Head of caudate nucleus (tissue), 42 donors: ENCODE measurements at places on chromosomes 5 and 9.
A peak's percentile ranks its signal among the peaks of the same experiment; 100 is the strongest.

GRCh38 chr5:172235132-172235780 lies 41.3 kb downstream of the EFCAB9 start:
- no peak for DNase-seq

DNA sequence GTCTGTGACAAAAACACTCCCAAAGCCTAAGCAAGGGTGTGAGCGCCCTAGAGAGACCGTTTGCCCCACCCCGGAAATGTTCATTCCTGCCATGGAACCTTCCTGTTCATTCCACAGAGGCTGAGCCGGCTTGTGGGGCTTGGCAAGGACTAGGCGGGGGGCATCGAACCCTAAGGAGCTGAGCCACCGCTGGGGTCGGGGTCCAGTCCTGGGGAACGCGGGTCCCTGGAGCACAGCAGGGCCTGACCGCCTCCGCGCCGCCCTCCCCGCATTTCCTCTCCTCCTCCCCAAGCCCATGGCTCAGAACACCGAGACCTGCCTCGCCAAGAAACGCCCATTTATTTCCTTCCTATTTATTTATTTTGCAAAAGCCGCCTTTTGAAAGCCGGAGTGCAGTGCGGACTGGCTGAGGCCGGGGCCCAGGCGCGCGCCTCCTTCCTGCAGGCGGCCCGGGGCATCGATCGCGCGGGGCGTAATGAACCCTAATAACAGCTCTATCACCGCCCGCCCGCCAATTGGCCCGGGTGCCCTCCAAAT lies 228.9 kb upstream of the IRX4 start:
- DNase-seq, result no peak

DNA sequence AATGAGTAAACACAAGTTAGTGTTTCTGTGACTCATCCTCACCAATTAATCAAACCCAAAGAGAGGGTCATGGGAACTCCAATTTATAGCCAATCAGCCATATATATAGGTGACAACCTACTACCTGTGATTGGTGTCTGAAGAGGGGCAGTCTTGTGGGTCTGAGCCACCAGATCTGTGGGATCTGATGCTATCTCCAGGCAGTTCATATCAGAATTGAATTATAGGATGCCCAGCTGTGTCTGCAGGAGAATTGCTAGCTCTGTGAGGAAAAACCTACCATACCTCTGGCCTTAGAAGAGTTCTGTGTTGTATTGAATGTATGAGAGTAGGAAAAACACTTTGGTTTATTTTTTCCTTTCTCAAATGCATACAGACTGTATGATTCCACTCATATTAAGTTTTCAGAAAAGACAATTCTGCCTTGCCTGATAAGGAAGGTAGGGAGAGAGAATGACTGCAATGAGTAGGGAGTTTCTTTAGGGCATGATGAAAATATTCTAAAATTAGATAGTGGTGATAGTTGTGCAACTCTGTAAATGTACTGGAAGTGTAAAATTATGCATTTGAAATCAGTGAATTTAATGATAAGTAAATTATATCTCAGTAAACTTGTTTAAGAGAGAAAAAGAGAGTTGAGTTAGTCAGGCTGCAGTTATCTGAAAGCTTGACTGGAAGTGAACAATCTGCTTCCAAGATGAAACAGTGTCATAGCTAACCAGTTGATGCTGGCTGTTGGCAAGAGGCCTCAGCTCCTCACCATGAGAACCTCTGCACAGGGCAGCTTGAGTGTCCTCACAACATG lies 274.9 kb downstream of the AUH start:
- DNase-seq, result no peak

DNA sequence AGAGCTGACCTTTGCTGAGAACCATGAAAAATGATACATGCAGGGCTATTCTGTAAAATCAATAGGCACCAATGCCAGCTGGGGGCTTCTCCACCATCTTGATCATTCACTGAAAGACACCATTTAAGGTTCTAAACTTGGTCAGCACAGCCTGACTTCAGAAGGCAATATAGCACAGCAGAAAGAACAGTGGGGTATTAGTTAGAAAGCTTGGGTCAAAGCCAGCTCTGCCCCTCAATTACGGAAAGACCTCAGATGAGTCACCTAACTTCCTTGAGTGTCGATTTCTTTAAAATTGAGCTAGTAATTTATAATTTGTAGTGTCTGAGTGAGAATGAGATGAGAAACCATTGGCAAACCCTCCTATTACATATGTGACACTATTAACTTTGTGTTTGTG lies 3.4 kb downstream of the TNC start:
- DNase-seq, result no peak

DNA sequence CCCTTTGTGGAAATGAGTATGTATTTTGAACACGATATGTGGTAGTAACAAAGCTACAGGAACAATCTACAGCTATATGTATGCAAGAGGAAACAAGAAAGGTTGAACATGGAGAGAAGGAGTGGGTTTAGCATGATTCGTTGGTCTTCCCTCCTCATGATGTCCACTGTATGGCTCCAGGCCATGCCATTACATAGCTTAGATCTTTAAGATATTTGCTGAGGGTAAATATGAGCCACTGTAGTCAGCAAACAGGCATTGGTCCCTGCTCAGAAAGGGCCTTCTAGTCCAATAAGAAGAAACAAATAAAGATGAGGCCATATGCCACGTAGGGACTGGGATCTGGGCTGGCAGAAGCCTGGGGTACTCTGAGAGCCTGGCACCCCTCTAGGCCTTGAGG lies 543.2 kb upstream of the SGCD start:
- no peak for DNase-seq

GRCh38 chr9:2635922-2636321 lies 14.3 kb downstream of the VLDLR start:
- DNase-seq, result no peak

DNA sequence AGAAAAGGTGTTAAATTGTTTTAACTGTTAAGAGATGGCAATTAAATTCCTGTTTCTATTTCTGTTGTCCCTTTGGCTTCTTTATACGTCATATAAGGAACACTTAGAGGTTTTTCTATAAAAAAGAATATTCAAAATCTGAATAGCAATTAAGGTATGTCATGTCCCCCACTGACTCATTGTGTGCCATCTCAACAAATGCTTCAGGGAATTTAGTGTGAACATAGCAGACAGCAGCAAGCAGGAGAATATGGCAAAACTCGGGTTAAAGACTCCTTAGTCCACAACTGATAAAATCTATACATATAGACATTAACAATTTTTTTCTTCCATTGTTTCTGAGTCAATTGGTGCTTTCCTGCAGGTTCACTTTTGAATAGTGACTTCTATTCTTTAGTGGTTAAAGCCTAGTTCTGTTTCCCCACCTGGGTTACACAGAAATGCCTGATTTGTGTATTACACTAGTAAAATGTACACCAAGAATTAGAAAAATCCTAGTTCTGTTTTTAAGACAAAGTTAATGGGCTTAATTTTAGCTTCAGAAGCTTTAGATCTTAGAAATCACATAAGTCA lies 17.9 kb upstream of the RPS23 start:
- no peak for DNase-seq

DNA sequence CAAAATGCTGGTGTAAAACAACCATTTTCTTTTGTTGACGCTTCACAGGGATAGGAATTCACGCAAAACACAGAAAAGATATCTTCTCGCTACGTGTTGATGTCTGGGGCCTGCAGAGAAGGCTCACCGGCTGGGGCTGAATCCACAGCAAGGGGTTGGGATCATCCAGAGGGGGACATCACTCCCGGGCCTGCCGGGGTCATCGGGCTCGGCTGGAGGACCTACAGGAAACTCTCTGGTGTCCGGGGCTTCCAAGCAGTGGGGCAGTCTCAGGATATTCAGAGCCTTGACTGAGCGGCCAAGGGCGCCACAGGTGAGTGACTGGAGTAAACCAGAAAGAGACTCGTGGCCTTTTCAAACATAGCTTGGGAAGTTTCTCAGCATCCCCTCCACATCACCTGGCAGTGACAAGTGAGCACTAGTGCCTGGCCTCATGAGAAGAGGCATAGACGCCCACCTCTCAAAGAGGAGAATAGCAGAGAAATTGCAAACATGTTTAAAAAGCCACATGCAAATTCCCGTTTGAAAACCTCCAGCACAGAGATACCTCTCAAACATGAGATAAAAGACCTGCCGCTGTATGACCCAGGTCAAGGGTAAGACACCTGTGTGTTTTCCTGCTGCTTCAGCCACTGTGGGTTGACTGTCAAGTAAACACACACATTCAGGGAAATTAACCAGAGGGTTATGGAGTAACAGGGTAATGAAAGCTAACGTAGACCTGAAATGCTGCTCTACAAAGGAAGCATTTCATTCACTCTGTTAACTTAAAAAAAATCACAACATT lies 50.8 kb upstream of the SIMC1 start:
- no peak for DNase-seq

- no peak for DNase-seq
Measured at GRCh38 chr9:116285320-116285719, 131.7 kb downstream of the PAPPA start.

GRCh38 chr5:171369056-171369455 lies 18.6 kb upstream of the NPM1 start:
- no peak for DNase-seq

DNA sequence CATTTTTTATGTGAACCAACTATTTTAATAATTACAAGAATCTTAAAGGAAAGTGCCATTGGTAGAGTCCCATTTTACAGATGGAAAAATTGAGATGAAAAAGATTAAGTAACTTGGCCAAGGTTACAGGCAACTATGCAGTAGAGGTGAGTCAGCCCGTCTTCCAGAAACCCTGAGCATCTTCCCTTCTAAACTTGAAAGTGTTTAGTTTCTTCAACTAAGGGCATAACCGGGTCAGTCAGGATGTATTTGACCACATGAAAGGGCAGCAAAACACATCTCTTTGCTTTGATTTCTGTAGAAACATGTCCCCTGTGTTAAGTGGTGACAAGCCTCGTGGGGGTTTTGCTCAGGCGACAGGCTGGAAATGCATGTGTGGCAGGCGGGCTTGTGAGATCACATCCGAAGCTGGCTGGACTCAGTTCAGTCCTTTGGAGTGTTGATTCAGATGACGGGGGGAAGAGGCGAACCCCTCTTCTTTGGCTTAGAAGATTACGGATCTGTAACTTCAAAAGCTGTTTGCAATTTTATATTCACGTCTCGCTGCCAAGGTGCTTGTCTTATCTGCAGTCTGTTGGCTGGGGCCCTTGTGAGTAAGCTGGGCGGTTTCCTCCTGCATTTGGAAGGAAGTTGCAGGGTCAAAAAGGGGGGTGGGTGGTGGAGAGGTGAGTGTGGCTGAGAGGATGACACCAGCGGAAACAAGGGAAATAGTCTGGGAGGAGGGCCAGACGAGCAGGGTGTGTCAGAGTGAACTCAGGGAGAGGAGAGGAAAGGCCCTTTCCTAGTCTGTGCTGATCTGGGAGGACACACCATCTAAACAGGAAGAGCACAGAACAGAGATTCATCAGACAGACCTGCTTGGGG lies 78.9 kb upstream of the RPS23 start:
- DNase-seq, result no peak

GRCh38 chr9:550333-550732 lies 291.2 kb upstream of the DMRT1 start:
- no peak for DNase-seq

GRCh38 chr5:178081571-178082243 lies 31.6 kb upstream of the N4BP3 start:
- no peak for DNase-seq

DNA sequence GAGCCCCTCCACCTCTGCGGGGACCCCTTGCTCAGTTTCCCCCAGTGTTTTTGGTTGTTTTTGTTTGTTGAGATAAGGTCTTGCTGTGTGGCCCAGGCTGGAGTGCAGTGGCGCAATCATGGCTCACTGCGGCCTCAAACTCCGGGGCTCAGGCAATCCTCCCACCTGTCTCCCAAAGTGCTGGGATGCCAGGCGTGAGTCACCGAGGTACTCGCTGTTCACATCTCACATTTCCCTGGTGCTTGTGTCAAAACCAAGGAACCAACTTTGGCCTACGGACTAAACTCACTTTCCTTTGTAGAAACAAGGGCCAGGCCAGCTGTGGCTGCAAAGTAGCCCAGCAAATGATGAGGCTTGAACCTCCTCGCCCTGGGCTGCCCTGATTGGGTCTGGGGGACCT lies 9.7 kb upstream of the AJM1 start:
- DNase-seq, result peak; percentile 61

DNA sequence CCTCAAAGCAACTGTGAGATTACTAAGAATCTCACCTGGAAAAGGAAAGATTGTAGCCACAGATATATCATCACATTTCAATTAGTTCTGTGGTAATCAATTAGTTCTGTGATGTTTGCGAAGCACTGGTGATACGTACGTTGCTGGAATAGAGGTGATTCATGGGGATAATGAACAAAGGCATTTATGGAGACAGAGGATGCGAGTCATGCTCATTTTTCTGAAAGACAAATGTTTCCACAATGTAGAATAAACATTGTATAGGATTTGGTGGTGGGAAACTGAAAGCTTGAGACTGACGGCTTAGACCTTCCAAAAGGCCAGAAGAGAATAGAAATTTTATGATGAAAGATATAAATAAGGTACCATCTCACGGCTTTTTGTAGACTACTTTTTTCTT lies 507.3 kb upstream of the TYRP1 start:
- no peak for DNase-seq
